Adrenal gland (tissue), 19 donors: ENCODE measurements at places on chromosomes 7 and 10.
A peak's percentile ranks its signal among the peaks of the same experiment; 100 is the strongest.

GRCh38 chr7:29442146-29442545 is 121.5 kb upstream of the PRR15 start:
- DNase-seq = no peak

DNA sequence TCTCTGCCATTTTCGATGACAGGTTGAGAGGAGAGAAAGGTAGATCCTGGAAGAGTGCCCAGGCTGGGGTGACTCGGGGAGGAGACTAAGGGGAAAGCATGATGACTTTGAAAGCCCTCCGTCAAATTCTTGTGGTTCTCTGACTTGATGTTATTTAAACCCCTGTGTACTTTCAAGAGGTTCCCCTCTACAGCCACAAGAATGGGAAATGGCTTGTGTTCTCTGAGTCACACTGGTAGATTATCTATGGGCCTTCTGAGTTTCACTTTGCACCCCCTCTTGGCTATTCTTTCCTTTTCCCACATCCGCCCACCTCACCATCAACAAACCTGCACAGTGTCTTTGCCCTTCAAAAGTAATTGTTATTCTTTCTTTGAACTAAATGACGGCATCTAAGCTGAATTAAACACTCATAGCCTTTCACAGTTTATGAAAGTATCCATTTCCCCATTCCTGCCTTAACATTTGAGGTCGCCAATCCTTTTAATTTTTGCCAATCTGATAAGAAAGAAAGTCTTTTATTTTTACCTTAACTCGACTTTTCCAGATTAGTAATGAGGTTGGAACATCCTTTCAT is 24.1 kb downstream of the PRF1 start:
- no peak for DNase-seq

- DNase-seq = no peak
Measured at GRCh38 chr10:126849646-126850045, 55.6 kb upstream of the DOCK1 start.

DNA sequence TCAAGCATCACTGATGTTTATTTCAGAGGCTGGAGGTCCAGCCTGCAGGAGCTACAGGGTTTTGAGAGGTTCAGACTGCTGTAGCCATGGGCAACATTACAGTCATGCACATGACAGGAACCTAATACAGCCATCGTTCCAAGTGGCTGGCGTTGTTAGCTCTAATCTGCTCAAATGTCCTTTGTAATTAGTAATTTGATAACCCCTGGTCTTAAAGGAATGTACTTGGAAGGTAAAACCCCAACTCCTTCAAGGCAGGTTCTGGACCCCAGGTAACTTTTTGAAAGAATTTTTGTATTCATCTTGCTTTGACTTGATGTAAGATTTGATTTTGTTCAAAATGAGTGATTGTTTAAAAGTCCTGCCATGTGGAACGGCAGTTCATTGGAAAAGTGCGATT is 34.7 kb upstream of the FOXI2 start:
- DNase-seq = no peak

GRCh38 chr7:133805426-133805825 is 321.7 kb upstream of the LRGUK start:
- DNase-seq = no peak

DNA sequence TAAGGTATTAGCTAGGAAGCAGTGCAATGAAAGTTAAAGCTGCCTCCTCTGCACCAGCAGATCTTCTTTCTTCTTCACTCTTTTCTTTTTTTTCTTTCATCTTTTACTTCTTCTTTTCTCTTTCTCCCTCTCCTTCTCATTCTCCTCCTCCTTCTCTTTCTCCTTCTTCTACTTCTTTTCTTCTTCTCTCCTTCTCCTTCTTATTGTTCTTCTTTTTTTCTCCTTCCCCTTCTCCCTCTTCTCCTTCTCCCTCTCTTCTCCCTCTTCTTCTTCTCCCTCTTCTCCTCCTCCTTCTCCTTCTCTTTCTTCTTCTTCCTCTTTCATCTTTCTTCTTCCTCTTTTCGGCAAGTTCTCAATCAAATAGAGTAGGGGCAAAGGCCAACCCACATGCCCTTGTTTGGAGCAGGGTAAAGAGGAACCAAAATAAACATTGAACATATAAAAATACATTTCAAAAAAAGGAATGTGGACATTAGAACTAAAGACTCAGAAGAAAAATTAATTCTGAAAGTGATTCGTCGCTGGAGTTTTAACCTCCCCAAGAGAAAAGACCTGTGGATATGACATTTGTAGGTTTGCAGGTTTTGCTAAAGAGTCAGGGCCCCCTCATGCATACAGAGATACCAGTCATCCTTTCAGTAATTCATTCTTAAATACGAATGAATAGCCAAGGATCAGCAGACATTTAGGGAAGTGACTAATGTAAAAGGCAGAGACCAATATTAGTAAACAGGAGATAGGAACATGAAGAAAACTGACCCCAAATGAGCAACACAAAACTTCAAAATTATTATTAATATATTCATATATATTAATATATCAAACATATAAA is 93.0 kb upstream of the RSU1 start:
- no peak for DNase-seq

DNA sequence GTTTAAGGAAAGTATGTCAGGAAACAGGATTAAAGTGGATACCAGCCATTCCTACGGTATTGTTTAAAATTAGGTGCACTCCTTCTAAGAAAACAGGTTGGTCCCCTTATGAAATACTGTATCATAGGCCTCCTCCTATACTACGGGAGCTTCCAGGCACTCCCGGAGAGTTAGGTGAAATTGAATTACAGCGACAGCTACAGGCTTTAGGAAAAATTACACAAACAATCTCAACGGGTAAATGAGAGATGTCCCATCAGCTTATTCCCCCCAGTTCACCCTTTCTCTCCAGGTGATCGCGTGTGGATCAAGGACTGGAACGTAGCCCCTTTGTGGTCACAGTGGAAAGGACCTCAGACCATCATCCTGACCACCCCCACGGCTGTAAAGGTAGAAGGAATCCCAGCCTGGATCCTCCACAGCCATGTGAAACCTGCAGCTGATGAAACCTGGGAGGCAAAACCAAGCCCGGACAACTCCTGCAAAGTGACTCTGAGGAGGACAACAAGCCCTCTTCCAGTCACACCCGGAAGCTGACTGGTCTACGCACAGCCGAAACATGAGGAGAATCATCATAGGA is 25.1 kb upstream of the GHITM start:
- DNase-seq = no peak

- DNase-seq = peak; percentile 86
Measured at GRCh38 chr7:22854158-22855048, 31.8 kb upstream of the TOMM7 start.

DNA sequence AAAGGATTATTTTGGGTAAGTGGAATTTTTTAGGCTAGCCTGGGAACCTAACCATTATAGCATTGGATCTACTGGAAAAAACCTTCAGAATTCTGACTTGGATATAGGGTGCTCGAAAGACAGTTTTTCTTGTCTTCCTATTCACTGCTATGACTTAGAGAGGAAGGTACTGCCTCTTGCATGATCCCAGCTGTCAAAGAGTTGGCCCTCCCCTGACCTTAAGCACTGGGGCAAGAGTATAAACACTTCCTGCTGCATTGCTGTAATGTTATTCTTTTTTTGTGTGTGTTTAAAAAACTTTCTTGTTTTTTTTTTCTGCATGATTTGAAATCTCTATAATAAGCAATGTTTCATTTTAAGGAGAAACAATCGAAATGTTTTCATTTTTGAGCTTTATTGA is 113.0 kb downstream of the LRMDA start:
- no peak for DNase-seq

GRCh38 chr7:155338632-155339320 is 41.1 kb downstream of the INSIG1 start:
- DNase-seq = no peak

GRCh38 chr10:84665883-84666463 is 337.6 kb downstream of the CCSER2 start:
- no peak for DNase-seq

DNA sequence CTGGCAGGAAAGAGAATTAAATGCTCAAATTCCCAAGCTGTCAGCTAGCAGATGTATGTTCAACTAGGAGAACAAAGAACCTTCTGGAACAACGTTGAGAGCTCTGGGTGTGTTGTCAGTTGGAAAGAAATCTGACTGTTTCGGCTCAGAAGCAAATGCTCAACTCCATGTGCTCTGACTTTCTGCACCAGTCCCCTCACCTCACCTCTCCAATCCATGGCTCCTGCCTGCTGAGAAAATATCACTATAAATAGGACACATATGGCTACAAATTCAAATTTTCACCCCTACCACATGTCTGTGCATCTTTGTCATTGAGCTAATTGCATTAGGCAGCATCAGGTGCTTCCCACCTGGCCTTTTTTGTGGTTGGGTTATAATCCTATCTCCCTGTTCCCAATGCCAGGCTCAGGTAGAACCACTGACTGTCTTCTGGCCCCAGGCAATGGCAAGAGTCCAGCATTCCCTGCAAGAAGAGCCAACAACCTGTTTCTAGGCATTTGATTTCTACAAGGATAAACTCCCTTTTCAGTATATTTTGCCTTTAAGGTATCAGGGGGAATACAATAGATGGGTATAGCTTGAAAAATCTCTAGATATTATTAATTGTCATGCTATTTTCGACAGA is 142.6 kb upstream of the LSM8 start:
- no peak for DNase-seq

GRCh38 chr10:34228066-34228465 is 587.0 kb downstream of the PARD3 start:
- no peak for DNase-seq

- no peak for DNase-seq
Measured at GRCh38 chr7:40429826-40430225, 295.0 kb downstream of the SUGCT start.
